ENCODE measurements at places on chromosomes 6 and 20. TPM values are rescaled to one million over a fixed set of nuclear protein-coding genes. Genes with fewer than 3 reads are reported as not detected.

BCAS4 gene
- 1.00 TPM for total RNA-seq

MAFB gene
- total RNA-seq: 0.79 TPM

DLL1 gene
- total RNA-seq: 1.2 TPM

TMEM74B gene
- total RNA-seq: 1.4 TPM

TTK gene
- 39.8 TPM for total RNA-seq

PRR18 gene
- not detected for total RNA-seq

PRELID3B gene
- 56.2 TPM for total RNA-seq

OR2H1 gene
- total RNA-seq: not detected

SLC25A27 gene
- 0.10 TPM for total RNA-seq

MDFI gene
- total RNA-seq: 19.5 TPM

RSPH9 gene
- total RNA-seq: 0.13 TPM

CD83 gene
- 1.9 TPM for total RNA-seq

LCA5 gene
- total RNA-seq: 4.6 TPM

All from mammary microvascular endothelial cell (primary cell).